ENCODE measurements at places on chromosomes 4 and X. TPM values are rescaled to one million over a fixed set of nuclear protein-coding genes. Genes with fewer than 3 reads are reported as not detected.

DNA sequence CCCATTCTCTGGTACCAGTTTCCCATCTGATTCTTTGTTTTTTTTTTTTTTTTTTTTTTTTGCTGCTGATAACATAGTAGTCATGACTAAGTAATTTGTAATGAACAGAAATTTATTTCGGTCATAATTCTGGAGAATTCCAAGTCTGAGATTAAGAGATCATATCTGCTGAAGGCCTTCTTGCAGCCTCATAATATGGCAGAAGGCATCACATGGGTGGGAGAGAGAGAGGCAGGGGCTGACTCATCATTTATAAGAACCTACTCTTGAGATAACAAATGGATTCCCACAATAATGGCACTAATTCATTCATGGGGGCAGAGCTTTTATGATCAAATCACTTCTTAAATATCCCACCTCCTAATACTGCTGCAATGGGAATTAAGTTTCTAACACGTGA, 1034.3 kb downstream of the STIM2 start:
- no peak for DNase-seq

DNA sequence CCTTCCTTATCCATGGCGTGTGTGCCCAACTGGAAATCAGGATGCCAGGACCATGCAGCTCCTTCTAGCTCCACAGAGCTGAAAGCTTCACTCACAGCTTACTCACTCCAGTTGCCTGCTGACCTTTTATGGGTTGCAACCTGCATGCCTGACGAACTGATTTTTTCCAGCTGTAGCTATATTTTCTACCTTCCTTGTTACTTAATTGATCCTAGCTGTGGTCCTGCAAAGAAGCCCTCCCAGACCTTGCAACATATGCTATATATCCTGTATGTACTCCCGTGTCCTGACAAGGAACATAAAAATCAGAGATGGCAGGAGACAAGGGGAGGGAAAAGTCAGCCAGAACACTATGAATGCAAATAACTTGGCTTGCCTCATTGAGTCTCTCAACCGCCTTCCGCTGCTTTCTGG, 135.3 kb upstream of the LDB2 start:
- no peak for DNase-seq

CCKAR gene
- 16.8 TPM for total RNA-seq

AFF2 gene
- total RNA-seq = not detected

DNA sequence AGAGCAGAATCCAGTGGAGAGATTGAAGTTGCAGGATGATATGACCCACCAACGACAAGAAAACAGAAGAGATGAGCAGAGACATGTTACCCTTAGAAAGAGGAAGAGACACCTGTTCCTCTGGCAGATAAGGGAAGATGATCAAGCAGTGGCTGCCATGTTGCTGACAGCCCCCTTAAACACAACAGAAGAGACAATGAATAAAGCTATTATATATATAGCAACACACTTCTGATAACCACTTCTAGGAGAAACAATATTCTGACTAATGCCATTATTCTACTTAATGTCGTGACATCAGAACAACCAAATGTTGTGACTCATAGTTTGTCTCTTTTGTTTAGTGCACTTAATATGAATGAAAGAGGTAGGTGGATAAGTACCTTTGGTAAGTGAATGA, 44.9 kb downstream of the SH3RF1 start:
- no peak for DNase-seq

- DNase-seq = no peak
Measured at GRCh38 chrX:101230636-101231035, 11.1 kb downstream of the DRP2 start.

DNA sequence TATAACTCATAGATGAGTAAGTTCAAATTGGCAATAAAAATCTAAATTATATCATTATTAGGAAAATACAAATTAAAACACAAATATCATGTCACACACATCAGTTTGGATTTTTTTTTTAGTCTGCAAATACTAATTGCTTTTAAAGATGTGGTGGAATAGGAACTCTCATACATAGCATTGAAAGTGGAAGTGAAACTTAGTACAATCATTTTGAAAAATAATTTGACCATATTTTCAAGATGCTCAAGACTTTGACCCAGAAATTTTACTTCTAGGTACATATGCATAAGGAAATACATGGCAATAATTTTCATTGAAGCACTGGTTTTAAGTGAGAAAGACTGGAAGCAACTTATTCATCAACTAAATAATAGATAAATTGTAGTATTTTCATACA, 147.5 kb upstream of the SMIM31 start:
- DNase-seq = no peak

DNA sequence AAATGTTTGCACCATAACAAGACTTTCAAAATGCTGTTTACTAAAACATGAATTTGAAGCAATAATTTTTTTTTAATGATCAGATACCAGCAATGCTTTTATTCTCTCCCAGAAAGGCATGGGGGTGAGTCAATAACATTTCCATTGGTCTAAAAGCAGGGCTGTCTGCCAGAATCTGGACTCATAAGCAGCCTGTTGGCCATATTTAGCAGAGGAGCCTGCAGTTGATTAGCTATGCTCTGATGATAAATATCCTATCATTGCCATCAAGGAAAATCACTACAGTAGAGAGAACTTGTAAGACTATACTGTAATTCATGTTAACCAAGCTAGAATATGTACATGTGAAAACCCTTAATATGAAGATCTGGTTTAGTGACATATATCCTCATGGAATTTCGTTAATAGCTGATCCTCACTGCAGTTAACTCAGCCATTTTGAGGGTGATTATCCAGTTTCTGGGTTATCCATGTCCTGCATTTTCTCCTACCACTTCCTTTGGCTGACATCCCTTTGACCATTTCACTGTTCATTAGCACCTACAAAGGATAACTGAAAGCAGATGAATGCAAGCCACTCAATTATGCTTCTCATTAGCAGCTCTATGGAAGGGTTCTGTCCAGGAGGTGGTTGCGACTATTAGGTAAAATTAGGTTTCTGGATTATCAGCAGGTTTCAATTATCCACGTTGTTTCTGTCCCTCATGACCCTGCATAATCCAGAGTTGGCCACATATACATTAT, 72.9 kb upstream of the DIAPH2 start:
- peak; percentile 9 for DNase-seq

DNA sequence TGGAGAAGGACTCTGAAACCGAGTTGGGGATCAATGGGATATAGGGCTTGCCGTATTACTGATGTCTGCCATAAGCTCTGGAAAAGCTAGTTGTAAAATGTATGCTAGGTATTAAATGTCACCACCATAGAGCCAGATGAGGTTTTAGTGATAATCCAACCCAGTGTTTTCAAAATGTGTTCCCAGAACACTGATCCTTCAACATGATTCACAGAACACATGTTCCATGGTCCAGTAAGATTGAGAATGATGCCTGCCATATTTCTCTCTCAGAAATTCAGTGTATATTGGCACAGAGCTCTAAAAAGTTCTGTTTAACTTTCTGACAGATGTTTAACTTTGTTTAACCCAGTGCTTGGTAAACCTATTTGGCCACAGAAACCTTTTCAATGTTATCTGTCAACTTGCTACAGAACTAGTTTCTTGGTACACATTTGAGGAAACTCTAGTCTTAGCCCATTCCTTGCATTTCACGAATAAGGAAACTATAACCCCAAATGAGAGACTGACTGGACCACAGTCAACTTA, 160.2 kb downstream of the PALLD start:
- DNase-seq = no peak

MAGEA2 gene
- not detected for total RNA-seq

GRCh38 chr4:117096462-117096861, 11.1 kb upstream of the TRAM1L1 start:
- DNase-seq = no peak

FGF5 gene
- total RNA-seq = 19.4 TPM

OSTC gene
- total RNA-seq = 1,094 TPM

LDOC1 gene
- 0.44 TPM for total RNA-seq

DNA sequence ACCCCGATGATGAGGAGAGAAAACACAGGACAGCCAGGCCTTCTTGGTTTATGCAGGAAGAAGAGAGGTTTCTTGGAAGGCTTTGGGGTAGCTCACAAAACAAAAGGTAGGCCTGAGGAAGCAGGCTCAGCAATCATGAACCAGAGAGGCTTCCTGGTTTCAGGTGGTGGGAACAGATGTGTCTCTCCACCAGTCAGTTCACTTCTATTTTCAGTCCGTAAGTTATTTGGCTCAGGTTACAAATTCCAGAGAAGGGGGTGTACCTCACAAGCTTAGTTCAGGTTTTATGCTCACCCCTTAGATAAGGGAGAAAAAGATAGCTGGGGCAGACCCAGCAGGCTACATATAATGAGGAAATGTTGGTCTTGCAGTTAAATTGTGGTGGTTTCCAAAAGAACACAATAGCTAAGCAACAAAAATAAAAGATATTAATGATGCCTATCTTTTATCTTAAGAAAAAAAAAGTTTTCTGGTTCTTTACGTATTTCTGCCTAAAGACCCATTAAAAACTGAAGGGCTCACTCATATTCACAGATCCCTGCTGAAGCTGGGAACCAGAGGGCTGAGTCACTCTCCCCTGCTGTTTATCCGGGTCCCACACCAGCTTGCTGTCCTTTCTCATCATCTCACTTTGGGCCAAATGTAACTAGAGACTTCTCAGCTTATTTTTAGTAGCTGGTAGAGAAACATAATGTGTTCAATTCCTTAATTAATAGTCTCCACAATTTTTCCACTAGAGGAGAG, 177.0 kb downstream of the CAMK2D start:
- DNase-seq = peak; percentile 78

TADA2B gene
- total RNA-seq = 7.6 TPM

Measured in MG63 (cell line).